Smooth muscle cell of trachea (primary cell): ENCODE measurements at places on chromosomes 16 and 17. TPM values are rescaled to one million over a fixed set of nuclear protein-coding genes. Genes with fewer than 3 reads are reported as not detected.

The HEATR9 gene
- total RNA-seq, result not detected in 2 replicates

The COPZ2 gene
- 56.3 and 61.9 TPM in 2 replicates for total RNA-seq

The SPNS2 gene
- total RNA-seq, result 0.17 and 1.0 TPM in 2 replicates

The TEKT1 gene
- not detected in 2 replicates for total RNA-seq

The SYT17 gene
- 0.29 and 0.66 TPM in 2 replicates for total RNA-seq

The PLCG2 gene
- 0.83 and 1.2 TPM in 2 replicates for total RNA-seq

The CAMKK1 gene
- total RNA-seq, result 4.1 and 8.6 TPM in 2 replicates

The GAST gene
- not detected in 2 replicates for total RNA-seq

The MEFV gene
- under 0.01 and 0.15 TPM in 2 replicates for total RNA-seq

The FBXW10 gene
- total RNA-seq, result under 0.01 TPM in 1 of 2 replicates, not detected in the other

The SLC47A1 gene
- total RNA-seq, result 0.15 and 0.50 TPM in 2 replicates

The GSDMA gene
- total RNA-seq, result not detected in 2 replicates

The AATK gene
- total RNA-seq, result 0.15 and 0.66 TPM in 2 replicates
